ENCODE measurements at places on chromosomes 11 and 22. TPM values are rescaled to one million over a fixed set of nuclear protein-coding genes. Genes with fewer than 3 reads are reported as not detected.

The ARAP1 gene
- total RNA-seq, result 21.4 TPM

The NLRP14 gene
- not detected for total RNA-seq

The DAGLA gene
- total RNA-seq, result 7.4 TPM

The GDPD5 gene
- 9.0 TPM for total RNA-seq

The TSKU gene
- total RNA-seq, result 152 TPM

The ROBO4 gene
- total RNA-seq, result not detected

The WNT7B gene
- 52.5 TPM for total RNA-seq

The MIOX gene
- not detected for total RNA-seq

The SLC16A8 gene
- total RNA-seq, result not detected

The APOL1 gene
- 14.9 TPM for total RNA-seq

The LYVE1 gene
- total RNA-seq, result 1.2 TPM

The KCNJ1 gene
- not detected for total RNA-seq

The VPREB1 gene
- total RNA-seq, result not detected
